ENCODE measurements at places on chromosomes 2 and 18.

DNA sequence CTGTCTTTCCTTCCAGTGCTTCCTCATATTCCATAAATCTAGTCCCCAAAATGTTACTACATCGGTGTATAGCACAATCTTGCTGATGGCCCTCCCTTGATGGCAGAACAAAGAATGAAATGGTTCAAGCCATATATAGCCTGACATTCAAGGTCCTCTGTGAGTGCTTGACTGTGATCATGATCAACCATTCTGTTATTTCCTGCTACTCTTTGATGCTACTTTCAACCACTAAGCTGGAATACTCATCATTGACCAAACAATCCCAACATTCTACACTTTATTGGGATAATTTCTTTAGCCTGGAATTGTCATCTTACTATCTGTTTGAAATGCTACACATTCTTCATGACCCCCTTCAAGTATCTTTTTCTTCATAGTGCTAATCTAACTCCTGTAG is 633.9 kb downstream of the PLCL1 start:
- DNase-seq: no peak

DNA sequence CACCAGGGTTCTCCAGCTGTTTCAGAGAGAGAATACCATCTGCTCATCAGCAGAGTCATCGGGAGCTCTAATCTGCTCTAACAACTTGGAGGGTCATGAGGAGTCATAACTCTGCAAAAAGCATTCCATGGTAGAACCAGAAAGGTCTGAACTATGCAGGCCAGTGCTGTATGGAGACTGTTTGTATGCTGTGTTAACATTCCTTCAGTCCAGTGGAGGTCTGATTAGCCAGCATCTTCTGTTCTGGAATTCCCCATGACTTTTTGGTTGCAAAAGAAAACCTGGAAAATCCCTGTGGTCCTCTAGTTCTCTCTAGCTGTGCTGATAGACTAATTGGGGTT is 9.4 kb upstream of the ITGB6 start:
- DNase-seq: no peak

GRCh38 chr2:19357402-19358241 is 801 bp downstream of the OSR1 start:
- DNase-seq: no peak

GRCh38 chr2:31384351-31384750 is 30.2 kb downstream of the XDH start:
- no peak for DNase-seq

DNA sequence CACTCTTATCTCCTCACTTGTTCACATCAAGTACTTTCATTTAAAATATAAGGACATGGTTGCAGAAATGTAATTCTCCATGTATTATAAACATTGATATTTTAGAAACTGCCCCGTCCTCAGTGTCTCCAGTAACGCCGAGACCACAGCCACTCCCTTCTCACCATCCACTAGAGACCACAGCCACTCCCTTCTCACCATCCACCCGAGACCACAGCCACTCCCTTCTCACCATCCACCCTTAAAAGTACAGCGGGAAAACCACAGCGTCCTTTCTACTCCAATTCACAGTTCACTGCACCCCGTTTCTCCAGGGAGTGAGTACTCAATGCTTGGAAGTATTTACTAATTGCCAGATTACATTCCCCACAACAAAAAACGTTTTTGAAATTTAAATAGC is 1452.2 kb upstream of the ACVR2A start:
- DNase-seq: no peak

- no peak for DNase-seq
Observed at GRCh38 chr2:24520175-24520574, 29.1 kb downstream of the NCOA1 start.

DNA sequence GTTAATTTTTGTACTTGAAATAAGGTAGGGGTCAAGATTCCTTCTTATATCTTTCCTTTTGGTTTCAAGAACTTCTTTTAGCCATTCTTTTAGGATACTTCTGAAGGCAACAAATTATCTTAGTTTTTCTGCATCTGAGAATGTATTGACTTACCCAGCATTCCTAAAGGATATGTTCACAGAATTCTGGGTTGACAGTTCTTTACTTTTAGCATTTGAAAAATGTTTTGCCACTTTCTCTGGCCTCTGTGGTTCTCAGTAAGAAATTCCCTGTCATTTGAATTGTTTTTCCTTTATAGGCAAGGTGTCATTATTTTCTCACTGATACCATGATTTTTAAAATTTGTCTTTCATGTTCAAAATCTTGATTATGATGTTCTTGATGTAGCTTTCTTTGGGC is 162.4 kb downstream of the GALNT1 start:
- DNase-seq: no peak

GRCh38 chr18:37484983-37485834 is 80.4 kb downstream of the CELF4 start:
- DNase-seq: no peak

DNA sequence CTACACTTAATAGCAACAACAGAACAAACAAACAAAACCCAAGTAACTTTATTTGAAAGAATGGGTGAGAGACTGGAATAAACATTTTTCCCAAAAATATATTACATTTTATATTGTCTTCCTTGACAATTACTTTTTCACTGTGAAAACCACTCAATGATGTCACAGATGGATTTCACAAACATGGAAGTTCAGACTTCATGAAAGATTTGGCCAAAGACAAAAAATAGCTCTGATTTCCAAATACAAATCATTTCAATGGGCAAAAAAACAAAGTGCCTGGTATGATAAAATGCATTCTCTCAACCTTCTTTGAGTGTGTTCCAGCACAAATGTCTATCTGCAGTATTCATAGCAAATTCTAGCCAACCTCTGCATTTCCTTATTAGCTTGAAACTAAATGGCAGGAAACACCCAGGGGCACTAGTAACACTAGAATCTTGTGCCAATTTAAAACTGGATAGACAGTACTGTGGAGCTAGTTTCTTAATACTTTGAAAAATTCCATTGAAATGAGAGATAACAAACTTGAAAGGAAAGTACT is 28.5 kb upstream of the NAPG start:
- DNase-seq: no peak

Measured in CD4-positive, alpha-beta T cell treated with Interleukin-6 at 100 ng/mL for 8 hours (primary cell).